ENCODE measurements at places on chromosomes 6 and 20. TPM values are rescaled to one million over a fixed set of nuclear protein-coding genes. Genes with fewer than 3 reads are reported as not detected.
A peak's percentile ranks its signal among the peaks of the same experiment; 100 is the strongest.

ILRUN gene
- total RNA-seq = 143 TPM

ADGRF1 gene
- not detected for total RNA-seq

DNA sequence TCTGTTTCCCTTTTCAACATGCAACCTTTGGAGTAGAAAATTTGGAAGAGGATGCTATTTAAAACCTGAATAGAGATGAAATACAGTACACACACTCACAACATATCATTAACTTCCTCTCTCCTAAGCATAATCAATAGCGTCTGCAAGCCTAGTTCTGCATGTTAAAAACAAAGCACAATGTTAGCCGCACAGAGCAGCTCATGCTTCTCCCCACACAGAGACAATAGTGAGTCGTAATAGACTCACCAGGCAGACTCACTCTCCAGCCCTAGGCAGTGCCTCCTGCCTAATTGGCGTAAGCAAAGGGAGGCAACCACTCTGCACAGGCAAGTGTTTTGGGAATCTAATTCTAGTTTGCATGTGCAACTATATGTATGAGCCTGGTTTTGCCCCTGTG lies 45.8 kb upstream of the ARID1B start:
- DNase-seq = no peak

GRCh38 chr6:13787137-13787536 lies 27.2 kb downstream of the MCUR1 start:
- DNase-seq = no peak

DNA sequence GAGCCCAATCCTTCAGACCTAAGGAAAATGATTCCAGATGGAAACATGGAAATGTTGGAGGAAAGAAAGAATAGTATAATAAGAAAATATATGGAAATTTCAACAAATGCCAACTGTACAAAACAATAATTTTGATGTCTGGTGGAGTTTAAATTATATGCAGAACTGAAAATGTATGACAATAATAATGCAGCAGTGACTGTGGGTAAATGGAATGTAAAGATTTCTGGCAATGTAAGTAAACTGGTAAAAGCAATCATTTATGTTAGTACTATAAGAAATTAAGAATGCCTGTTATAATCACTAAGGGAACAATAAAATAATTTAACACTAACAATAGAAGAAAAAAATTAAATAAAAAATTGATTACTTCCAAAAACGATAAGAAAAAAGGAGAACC lies 89.0 kb downstream of the EDN1 start:
- no peak for DNase-seq

CDKN1A gene
- 63.8 TPM for total RNA-seq

GRCh38 chr20:19911810-19912382 lies 105.3 kb upstream of the NAA20 start:
- no peak for DNase-seq

DNA sequence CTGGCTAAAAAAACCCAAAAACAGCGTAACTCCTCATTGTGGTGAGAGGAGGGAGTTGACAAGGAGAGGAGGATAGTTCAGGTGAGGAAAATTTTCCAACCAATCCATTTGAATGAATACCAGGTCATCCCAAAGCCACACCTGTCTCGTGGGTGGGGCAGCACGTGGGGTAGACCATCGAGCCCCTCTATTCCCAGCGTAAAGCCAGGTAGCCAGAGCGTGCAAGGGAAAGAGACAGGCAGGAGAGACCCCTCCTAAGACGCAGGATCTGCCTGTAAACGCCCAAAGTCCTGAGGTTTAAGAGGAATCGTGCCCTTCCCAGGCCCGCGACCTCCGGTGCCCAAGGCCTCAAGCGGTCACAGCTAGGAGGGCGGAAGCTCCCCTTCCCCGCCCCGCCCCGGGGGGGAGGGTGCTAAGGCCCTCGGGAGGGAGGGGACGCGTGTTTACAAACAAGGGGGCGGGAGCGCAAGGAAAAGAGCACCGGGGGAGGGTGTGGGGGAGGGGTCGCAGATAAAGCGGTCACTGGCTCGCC lies 712 bp downstream of the RXRB start:
- DNase-seq = peak; percentile 89

DNA sequence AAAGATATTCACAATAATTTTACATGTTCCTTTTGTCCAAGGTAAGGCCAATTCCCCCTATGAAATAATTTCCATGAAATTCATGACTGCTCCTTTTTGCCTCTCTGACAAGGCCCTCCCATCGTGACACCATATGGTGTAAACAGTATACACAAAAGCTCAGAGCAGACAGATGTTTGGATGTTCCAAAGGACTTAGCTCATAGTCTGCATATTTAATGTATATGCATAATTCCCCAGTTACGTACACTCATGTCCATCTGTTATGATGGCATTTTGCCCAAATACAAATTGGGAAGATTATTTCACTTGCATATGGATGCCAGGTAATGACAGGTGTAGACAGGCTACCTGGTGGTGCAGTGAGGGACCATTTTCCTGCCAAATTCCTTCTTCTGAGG lies 376.5 kb downstream of the KHDRBS2 start:
- DNase-seq = no peak

LAMA4 gene
- total RNA-seq = 83.0 TPM

- DNase-seq = no peak
These were observed 312.6 kb downstream of the THBS2 start for GRCh38 chr6:168941036-168941435.

FOXF2 gene
- 0.24 TPM for total RNA-seq

DNA sequence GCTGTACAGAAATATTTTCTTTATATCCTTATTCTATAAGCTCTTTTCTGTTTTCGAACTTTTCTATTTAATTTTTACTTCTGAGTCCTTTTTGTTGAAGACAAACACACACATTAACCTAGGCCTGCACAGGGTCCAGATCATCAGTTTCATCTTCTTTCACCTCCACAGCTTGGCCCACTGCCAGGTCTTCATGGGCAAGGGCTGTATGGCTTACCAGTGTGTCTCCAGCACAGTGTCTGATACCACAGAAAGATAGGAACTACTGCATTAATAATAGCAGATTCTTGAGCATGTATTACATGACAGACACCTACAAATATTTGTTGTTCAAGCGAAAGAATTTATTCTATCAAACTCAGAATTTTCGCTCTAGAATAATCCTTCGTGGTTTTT lies 24.4 kb downstream of the QKI start:
- DNase-seq = peak; percentile 81

GRCh38 chr6:88165844-88166492 lies at the start of gene CNR1:
Gene CNR1 (minus strand): TSS chr6:88166347. CDS start chr6:88145274, 21,073 bp downstream.
- DNase-seq = peak; percentile 69

GRCh38 chr20:24762791-24763350 lies 186.2 kb upstream of the CST7 start:
- no peak for DNase-seq

- no peak for DNase-seq
These were observed 671.7 kb upstream of the NRSN1 start for GRCh38 chr6:23454080-23454976.

DNA sequence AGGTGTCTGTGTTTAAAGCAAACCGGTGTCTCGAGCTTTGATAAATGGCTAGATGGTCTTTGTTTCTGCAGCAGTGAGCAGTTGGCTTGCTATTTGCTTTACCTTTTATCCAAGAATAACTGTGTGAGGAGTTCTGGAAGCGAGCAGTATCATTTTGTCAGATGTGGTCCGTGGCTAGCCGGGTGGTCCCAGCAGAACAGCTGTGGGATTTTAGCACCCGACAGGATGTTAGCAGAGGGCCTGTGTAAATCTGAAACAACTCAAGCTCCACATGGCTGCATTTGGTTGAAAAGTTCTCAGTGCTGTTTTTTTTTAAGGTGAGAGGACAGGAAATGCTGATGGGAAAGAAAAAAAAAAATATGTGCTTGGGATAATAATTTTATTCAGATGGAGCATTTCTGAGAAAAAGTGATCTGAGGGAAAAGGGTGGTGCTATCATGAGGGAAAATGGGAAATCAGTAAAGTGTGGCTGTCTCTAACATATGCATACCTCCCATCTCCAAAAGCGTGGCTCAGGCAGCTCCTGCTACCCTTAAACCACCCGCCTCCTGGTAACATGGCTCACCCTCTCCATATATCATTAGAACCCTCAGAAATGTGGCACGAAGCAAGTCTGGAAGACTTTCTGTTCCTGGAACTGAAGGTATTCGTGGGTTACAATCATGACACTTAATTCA lies 215.4 kb downstream of the TSHZ2 start:
- DNase-seq = no peak

- DNase-seq = no peak
These were observed 12.9 kb upstream of the ZNF343 start for GRCh38 chr20:2521369-2522305.

DNA sequence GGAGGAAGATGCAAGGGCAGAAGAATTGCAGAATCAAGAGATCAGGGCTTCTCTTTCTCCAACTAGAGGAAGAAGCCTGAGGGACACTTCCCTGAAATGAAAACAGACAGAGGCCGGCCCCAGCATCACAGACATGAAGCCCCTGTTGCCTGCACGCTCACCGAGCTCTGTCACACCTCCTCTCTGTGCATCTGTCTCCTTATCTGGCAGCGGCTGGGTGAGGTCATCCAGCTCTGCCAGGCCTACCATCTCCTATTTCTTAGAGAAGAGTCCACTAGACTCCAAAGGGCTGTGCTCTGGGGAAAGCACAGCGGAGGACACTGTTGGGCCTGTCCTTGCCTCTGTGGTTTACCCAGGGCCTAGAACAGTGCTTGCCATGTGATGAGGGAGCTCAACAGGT lies 71.9 kb upstream of the MLN start:
- DNase-seq = no peak

GRCh38 chr20:53510704-53511103 lies 82.9 kb downstream of the ZNF217 start:
- DNase-seq = no peak

DNA sequence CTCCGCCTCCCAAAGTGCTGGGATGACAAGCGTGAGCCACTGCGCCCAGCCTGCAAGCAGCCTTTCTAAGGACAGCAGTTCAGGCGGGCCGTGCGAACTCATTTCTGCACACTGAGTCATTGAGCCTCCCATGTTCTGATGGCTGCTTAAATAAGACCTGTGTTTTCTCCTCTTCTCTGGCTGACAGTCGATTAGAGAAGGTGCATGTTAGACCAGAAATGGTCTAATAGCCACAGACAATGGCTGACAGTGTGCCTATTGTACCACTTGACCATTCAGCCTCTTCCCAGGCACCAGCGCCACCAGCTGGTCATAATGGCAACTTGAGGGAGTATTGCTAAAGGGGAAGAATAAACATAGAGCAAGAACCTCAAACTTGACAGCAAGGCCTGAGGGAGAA lies 6.2 kb downstream of the CST11 start:
- DNase-seq = no peak

C20orf141 gene
- total RNA-seq = not detected

DNA sequence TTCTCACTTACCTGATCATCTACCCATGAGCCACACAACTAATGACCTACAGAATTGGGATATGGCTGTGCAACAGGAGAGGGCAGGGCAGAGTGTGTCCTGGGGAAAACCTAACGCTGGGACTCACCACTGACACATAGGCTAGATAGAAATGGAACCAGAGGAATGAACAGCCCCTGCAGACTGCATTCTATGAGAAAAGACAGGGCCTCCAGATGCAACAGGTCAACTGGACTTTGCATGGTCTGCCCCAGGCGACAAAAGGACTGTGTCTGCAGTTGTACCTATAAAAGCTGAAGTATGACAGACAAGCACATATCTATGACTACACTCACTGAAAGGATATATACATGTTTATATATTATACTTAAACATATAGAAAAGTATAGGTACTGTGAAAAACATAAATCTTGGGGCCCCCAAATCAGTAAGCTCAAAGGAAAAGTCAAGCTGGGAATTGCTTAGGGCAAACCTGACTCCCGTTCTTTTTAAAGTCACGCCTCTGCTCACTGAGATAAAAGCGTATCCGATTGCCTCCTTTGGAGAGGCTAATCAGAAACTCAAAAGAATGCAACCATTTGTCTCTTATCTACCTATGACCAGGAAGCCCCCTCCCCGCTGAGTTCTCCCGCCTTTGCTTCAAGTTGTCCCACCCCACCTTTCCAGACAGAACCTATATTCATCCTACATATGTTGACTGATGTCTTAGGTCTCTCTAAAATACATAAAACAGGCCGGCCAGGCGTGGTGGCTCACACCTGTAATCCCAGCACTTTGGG lies 68.5 kb downstream of the EPB41L2 start:
- DNase-seq = no peak

DNA sequence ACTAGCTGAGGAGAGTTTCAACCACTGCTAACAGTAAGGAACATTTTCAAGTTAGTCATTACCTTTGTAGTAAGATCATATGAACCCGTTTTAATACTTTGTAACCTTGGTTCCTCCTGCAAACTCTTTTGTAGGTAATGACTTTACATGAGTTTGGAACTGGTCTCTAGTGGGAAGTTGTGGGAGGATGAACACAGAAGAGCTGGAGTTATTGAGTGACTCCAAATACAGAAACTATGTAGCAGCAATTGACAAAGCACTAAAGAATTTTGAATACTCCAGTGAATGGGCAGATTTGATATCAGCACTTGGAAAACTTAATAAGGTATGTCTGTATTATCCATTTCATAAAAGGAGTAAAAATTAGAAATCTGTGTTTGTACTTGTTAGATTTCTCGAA lies 29.3 kb downstream of the DOP1A start:
- no peak for DNase-seq

- DNase-seq = no peak
These were observed 32.5 kb downstream of the SUN5 start for GRCh38 chr20:32971703-32972161.

GRCh38 chr6:144722154-144722737 lies 437.1 kb downstream of the UTRN start:
- DNase-seq = no peak

KCNK16 gene
- not detected for total RNA-seq

DNA sequence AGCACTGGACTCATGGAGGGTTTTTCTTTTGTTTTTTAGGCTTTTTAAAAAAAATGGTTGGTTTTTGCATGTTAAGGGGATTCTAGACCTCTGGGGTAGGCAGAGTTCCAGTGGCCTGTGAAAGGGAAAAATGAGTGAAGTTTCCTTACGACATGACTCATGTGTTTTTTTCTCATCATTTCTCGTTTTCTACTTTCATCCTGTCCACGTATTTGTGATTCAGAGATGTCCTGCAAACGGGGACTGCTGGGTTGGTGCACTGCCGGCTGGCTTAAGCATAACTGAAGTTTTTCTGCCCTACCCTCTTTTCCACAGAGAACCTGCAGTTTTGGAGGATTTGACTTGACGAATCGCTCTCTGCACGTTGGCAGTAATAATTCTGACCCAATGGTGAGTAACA lies 182.3 kb downstream of the SASH1 start:
- no peak for DNase-seq

- DNase-seq = no peak
These were observed 238.4 kb upstream of the AFDN start for GRCh38 chr6:167588181-167588919.

GRCh38 chr6:30480536-30481156 lies 8.7 kb upstream of the HLA-E start:
- DNase-seq = no peak

DNA sequence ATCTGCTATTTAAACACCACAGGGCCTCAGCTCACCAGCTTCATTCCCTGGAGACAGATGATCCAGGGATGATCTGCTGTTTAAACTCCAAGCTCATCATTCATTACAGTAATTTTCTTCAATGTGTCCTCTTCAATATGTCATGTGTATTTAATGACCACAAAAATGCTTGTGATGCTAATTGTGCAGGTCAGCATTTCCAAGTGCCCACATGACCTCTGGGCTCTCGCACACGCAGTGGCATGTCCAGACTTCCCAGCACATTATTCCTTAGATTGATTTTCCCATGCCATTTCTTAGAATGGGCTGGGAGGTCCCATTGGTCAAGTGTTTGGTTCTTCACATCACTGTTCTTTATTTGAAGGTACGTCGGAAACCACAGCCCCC lies 434.4 kb downstream of the HAO1 start:
- DNase-seq = no peak

PDYN gene
- total RNA-seq = not detected

GNMT gene
- total RNA-seq = 0.97 TPM

MICA gene
- total RNA-seq = 8.3 TPM

Data from Right ventricle myocardium inferior (tissue), 1 donor.